ENCODE measurements at places on chromosomes 6 and 20. TPM values are rescaled to one million over a fixed set of nuclear protein-coding genes. Genes with fewer than 3 reads are reported as not detected.

The CD24 gene
- 14.2 TPM for total RNA-seq

- no peaks in the 10 kb centered on the region for H3K4me1 ChIP-seq
- H3K27ac ChIP-seq, result no peak overlapping the region
- no peaks in the 10 kb centered on the region for H3K36me3 ChIP-seq
- DNase-seq, result no peak
- no peak overlapping the region for H3K4me3 ChIP-seq
- no peaks in the 10 kb centered on the region for H3K27me3 ChIP-seq
These were observed 447.3 kb upstream of the GJE1 start for GRCh38 chr6:141685416-141685815.

The TFAP2B gene
- not detected for total RNA-seq

The GABRR1 gene
- not detected for total RNA-seq

- H3K27me3 ChIP-seq, result no peaks in the 10 kb centered on the region
- no peak for DNase-seq
- H3K27ac ChIP-seq, result no peak overlapping the region
- no peaks in the 10 kb centered on the region for H3K36me3 ChIP-seq
- no peak overlapping the region for H3K4me3 ChIP-seq
These were observed 7.4 kb downstream of the SENP6 start for GRCh38 chr6:75608956-75609533.

DNA sequence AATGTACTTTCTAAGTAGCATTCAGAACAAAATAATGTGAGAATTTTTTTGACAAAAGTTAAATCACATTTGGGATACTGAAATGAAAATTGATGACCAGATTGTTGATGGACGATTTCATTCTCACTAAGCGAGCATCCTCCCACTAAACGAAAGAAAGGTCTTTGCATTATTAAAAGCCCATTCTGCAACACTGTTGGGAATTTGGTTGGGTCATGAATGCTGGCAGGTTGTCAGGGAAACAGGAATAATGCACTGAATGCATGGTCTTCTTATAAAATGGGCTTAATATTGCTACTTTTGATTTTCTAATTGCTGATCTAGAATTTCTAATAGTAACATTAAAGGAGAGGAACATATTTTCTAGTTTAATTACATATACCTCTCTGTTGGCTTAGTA lies 229.8 kb downstream of the NKAIN2 start:
- no peak overlapping the region for H3K27ac ChIP-seq
- H3K4me1 ChIP-seq, result no peaks in the 10 kb centered on the region
- H3K4me3 ChIP-seq, result no peak overlapping the region
- H3K27me3 ChIP-seq, result peaks cover 4% of the 10 kb centered on the region

The TOX2 gene
- total RNA-seq, result 0.33 TPM

GRCh38 chr6:45454008-45454911 lies 76.5 kb upstream of the SUPT3H start:
- H3K36me3 ChIP-seq, result no peaks in the 10 kb centered on the region
- no peak overlapping the region for H3K4me3 ChIP-seq
- no peak for DNase-seq
- no peaks in the 10 kb centered on the region for H3K27me3 ChIP-seq

GRCh38 chr20:16352321-16352720 lies 220.9 kb downstream of the KIF16B start:
- H3K27ac ChIP-seq, result no peak overlapping the region
- no peaks in the 10 kb centered on the region for H3K27me3 ChIP-seq
- no peaks in the 10 kb centered on the region for H3K36me3 ChIP-seq
- no peaks in the 10 kb centered on the region for H3K4me1 ChIP-seq
- no peak overlapping the region for H3K4me3 ChIP-seq
- no peak for DNase-seq

The DCDC2 gene
- total RNA-seq, result 2.8 TPM

The RHAG gene
- total RNA-seq, result not detected

GRCh38 chr6:136820561-136820960 lies 1.8 kb upstream of the PEX7 start:
- no peaks in the 10 kb centered on the region for H3K36me3 ChIP-seq
- H3K4me1 ChIP-seq, result no peaks in the 10 kb centered on the region
- no peaks in the 10 kb centered on the region for H3K27me3 ChIP-seq
- no peak overlapping the region for H3K4me3 ChIP-seq
- no peak overlapping the region for H3K27ac ChIP-seq

- DNase-seq, result no peak
- H3K4me3 ChIP-seq, result no peak overlapping the region
These were observed 4.9 kb downstream of the VGLL2 start for GRCh38 chr6:117270055-117270842.

GRCh38 chr20:48695255-48695654 lies 132.5 kb downstream of the PREX1 start:
- H3K27ac ChIP-seq, result no peak overlapping the region
- H3K4me3 ChIP-seq, result no peak overlapping the region
- DNase-seq, result no peak

GRCh38 chr6:16470502-16471221 lies 232.3 kb downstream of the GMPR start:
- H3K4me1 ChIP-seq, result peaks cover 7% of the 10 kb centered on the region
- DNase-seq, result no peak
- no peak overlapping the region for H3K27ac ChIP-seq
- H3K27me3 ChIP-seq, result no peaks in the 10 kb centered on the region

DNA sequence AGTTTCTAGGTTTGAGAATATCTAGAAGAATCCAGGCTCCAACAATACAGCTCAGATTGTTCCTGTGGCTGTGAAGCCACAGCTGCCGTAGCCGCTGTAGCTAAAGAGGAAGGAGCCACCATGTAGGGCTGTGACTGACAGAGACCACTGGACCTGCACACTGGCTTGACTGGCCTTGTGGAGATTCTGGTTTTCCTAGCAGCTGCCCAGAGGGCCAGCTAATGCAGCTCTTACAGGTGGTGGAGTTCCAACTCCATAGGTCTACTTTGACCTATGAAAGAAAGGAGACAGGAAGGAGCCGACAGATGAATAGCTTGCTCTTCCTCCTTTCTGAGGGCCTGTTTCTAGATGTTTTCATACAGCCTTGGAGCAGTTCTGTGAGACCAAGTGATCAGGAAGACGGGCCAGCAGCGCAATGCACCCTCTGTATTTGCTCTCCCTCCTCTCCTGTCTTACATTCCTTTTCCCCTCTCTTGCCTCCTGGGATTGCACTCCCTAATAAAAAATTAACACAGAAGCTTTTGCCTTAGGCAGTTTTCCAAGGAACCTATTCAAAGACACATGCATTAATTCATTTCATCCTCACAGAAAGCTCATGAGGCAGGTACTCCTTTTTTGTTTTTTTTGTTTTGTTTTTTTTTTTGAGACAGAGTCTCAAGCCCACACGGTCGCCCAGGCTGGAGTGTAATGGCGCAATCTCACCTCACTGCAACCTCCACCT lies 51.8 kb upstream of the MYB start:
- no peak overlapping the region for H3K4me3 ChIP-seq
- no peaks in the 10 kb centered on the region for H3K36me3 ChIP-seq
- no peaks in the 10 kb centered on the region for H3K27me3 ChIP-seq
- H3K4me1 ChIP-seq, result no peaks in the 10 kb centered on the region

The SDHAF4 gene
- total RNA-seq, result 2.7 TPM

DNA sequence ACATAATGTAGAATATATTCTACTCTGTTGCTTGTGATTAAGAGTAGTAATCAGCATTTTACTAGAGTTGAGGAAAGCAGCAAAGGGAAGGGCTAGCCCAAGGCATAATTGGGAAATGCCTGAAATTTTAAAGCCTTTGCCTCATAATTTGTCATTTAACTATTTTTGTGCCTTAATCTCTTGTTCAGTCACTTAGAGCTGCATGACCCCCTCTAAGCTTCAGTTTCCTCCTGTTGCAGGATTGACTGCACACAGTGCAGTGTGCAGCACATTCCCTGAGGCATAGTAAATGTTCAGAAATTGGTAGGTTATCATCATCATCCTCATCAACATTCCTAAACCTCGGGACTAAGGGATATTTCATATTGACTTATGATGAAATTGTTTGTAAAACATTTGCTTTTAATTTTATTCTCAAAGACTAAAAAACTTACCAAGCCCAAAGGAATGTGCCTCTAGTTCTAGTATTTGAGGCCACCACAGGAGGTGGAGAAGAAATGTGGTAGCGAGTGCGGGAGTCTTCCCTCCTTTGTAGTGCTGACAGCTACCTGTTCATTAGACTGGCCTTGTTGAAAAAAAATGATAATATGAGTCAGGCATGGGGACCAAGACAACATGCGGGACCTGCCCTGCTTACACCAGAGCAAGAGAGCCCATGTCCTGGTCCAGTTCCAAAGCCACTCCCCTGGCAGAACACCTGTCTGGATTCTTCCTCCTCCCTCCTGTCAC lies 14.8 kb upstream of the TENT5A start:
- H3K4me3 ChIP-seq, result no peak overlapping the region
- DNase-seq, result no peak

DNA sequence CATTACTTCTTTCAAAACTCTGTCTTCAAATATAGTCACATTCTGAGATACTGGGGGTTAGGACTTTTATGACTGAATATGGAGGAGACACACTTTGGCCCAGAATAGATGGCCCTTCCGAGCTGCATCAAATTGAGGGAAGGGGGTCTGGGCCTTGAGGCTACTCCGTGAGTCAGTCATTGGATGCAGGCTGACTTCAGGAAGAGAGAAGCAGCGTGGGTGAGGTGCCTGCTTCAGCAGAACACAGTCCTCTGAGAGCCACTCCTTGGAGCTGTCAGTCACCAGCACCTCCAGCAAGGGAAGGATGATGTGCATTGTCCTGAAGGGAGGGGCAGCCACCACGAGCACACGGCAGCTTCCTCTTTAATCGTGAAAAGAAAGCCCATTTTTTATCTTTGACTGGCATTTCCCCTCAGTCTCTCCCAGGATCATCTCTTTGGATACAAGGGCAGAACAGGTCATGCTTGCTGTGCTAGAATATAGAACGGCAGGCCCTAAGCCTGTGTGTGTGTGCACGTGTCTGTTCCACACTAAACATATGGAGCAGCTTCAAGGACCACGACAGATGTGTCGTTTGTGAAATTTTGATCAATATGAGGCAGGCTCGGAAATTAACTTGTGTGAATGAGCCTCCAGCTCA lies 721.6 kb downstream of the KIF16B start:
- H3K4me1 ChIP-seq, result no peaks in the 10 kb centered on the region
- DNase-seq, result no peak
- no peaks in the 10 kb centered on the region for H3K27me3 ChIP-seq
- H3K27ac ChIP-seq, result no peak overlapping the region
- no peak overlapping the region for H3K4me3 ChIP-seq

- no peak overlapping the region for H3K27ac ChIP-seq
- DNase-seq, result no peak
- H3K4me3 ChIP-seq, result no peak overlapping the region
These were observed 13.7 kb upstream of the ZFP57 start for GRCh38 chr6:29694637-29695036.

DNA sequence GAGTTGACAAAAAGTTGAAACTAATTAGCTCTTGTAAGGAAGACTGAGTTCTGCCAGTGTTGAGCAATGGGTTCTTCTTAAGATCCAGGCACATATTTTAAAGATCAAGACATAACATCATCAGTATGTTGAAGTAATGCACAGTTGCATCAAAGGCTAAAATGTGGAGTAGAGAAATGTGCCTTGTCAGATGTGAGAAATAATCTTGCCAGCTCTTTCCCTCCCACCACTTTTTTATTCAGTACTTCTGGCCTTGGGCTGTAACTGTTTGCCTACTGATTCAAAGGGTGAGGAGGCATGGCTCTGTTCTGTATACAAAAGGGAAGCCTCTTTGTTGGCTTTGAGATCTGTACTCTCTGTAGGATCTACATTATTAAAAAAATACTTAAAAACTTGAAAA lies 13.1 kb downstream of the PKIB start:
- H3K4me1 ChIP-seq, result no peaks in the 10 kb centered on the region
- DNase-seq, result no peak
- no peak overlapping the region for H3K27ac ChIP-seq
- H3K36me3 ChIP-seq, result no peaks in the 10 kb centered on the region
- H3K4me3 ChIP-seq, result no peak overlapping the region

DNA sequence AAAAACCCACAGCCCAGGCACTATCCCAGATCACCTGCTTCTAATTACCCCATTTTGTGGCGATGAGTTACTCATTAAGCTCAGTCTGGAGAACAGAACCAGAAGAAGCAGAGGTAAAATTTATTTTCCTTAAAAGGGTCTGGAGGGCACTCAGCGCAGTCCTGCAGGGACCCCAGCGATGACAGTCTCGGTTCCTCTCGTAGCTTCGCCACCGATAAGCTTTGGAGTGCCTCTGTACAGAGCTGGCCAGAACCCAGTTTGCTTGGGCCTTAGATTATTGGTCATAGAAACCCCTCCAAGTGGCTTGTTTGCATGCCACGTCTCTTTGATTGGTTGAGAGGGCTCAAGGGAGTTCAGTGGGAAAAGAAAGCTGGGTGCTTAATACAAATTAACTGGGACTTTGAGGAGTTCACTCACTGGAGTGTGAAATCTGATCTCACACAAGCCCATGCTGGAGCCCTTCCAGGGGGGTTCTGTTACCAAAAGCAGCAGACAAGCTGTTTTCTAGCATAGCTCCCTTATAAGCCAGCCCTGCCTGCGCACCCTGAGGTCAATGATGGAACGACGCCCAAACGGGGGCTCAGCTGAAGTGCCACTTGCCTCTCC lies 158.5 kb upstream of the ARID1B start:
- no peak overlapping the region for H3K4me3 ChIP-seq
- no peak overlapping the region for H3K27ac ChIP-seq
- H3K4me1 ChIP-seq, result no peaks in the 10 kb centered on the region
- no peaks in the 10 kb centered on the region for H3K27me3 ChIP-seq

- H3K4me1 ChIP-seq, result no peaks in the 10 kb centered on the region
- H3K4me3 ChIP-seq, result no peak overlapping the region
- no peak overlapping the region for H3K27ac ChIP-seq
- DNase-seq, result no peak
- H3K27me3 ChIP-seq, result peaks cover 4% of the 10 kb centered on the region
These were observed 23.4 kb upstream of the KCNG1 start for GRCh38 chr20:51046021-51046985.

The TP53TG5 gene
- total RNA-seq, result not detected

GRCh38 chr6:122284848-122285247 lies 114.6 kb upstream of the HSF2 start:
- no peak overlapping the region for H3K4me3 ChIP-seq
- H3K27me3 ChIP-seq, result no peaks in the 10 kb centered on the region
- no peaks in the 10 kb centered on the region for H3K36me3 ChIP-seq
- no peaks in the 10 kb centered on the region for H3K4me1 ChIP-seq

GRCh38 chr6:11494786-11495564 lies 42.6 kb upstream of the TMEM170B start:
- H3K4me1 ChIP-seq, result no peaks in the 10 kb centered on the region
- no peaks in the 10 kb centered on the region for H3K36me3 ChIP-seq
- no peaks in the 10 kb centered on the region for H3K27me3 ChIP-seq
- no peak overlapping the region for H3K4me3 ChIP-seq

DNA sequence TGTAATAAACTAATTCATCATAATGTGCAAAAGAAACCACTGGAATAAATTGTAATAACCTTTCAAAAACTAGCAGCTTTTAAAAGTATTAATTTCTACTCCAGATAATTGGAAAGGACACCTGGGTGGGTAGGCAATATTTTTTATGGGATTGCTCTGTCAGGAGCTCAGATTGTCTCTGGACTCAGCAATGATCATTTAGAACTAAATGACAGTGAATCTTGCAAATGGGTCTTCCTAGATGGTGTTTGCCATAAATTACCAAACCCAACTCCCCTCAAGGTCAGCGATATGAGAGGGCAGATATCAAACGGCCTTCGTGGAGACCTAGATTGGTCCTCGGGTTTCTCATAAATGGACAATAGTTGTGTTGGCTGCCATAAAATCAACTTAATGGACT lies 181.9 kb downstream of the HS3ST5 start:
- DNase-seq, result no peak
- H3K4me3 ChIP-seq, result no peak overlapping the region
- no peak overlapping the region for H3K27ac ChIP-seq
- H3K36me3 ChIP-seq, result no peaks in the 10 kb centered on the region
- peaks cover 3% of the 10 kb centered on the region for H3K4me1 ChIP-seq
- H3K27me3 ChIP-seq, result peaks cover 7% of the 10 kb centered on the region
